ENCODE measurements at places on chromosomes 1 and 21.

DNA sequence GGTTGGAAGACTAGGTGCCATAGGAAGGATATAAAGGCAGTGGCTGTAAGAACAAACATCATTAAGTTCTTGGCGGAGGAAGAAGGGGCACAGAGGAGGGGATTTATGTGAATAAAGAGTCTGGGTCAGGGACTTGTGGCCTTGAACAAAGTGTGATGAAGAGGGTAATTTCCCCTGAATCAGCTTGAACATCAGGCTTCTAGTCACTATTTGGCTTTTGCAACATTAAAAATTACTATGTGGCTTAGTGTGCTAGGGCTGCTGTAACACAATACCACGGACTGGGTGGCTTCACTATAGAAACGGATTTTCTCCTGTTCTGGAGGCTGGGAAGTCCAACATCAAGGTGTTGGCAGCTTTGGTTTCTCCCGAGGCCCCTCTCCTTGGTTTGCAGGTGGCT is 70.5 kb upstream of the CNIH3 start:
- DNase-seq: no peak

- DNase-seq: no peak
Measured at GRCh38 chr1:17587693-17588047, 48.2 kb downstream of the ARHGEF10L start.

GRCh38 chr1:193338194-193338593 is 151.8 kb upstream of the B3GALT2 start:
- DNase-seq: no peak

DNA sequence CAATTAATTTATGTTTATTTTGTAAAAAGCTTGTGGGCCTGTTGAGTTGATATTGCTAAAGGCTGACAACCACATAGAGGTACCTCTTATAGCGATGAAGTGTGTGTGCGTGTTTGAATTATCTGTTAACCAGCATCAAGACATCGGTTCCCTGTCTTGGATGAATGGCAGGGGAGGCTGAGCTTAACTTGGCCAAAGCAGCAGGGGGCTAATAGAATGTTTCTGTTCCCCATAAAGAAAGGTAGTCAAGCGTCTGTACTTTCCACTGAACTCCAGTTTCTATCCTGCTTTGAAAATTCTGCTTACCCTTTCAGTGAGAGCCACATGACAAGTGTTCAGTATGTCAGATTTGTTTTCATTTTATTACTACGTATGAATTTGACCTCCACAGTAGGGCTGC is 63.0 kb downstream of the ROR1 start:
- no peak for DNase-seq

GRCh38 chr1:154802982-154803920 is 66.8 kb downstream of the KCNN3 start:
- DNase-seq: no peak

- DNase-seq: no peak
Measured at GRCh38 chr1:115198938-115199337, 109.6 kb upstream of the TSPAN2 start.

DNA sequence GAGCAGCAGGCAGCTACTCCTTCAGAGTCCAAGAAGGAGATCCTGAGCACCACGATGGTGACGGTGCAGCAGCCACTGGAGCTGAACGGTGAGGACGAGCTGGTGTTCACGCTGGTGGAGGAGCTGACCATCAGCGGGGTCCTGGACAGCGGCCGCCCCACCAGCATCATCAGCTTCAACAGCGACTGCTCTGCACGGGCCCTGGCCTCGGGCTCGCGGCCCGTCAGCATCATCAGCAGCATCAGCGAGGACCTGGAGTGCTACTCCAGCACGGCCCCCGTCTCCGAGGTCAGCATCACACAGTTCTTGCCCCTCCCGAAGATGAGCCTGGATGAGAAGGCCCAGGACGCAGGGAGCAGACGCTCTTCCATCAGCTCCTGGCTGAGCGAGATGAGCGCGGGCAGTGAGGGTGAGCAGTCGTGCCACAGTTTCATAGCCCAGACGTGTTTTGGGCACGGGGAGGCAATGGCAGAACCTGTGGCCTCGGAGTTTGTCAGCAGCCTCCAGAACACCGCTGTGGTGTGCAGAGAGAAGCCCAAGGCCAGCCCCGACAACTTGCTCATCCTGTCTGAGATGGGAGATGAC is 531.8 kb downstream of the KIF26B start:
- no peak for DNase-seq

- no peak for DNase-seq
Measured at GRCh38 chr1:109770331-109771095, 6.8 kb upstream of the EPS8L3 start.

GRCh38 chr1:198151688-198152087 is 5.1 kb upstream of the NEK7 start:
- no peak for DNase-seq

DNA sequence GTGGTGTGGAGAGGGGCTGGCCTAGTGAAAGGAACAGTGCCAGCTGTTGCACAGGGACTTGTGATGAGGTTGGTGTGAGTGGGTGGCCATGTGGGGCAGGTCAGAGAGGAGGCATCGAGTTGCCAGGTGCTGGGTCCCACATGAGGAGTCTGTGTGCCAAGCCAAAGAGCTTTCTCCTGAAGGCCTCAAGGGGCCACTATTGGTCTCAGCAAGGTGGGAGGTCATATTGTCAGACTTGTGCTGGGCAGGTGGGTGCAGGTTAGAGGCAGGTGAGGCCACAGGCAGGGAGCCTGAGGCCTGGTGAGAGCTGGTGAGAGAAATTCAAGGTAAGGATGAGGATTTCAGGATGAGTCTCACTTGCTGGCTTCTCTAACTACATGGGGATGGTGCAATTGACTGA is 256.8 kb downstream of the DISC1 start:
- DNase-seq: no peak

- peak; percentile 95 for DNase-seq
Measured at GRCh38 chr21:42187976-42188653, 30.8 kb upstream of the ABCG1 start.

GRCh38 chr1:67601955-67602354 is 83.0 kb upstream of the GADD45A start:
- DNase-seq: no peak

- no peak for DNase-seq
Measured at GRCh38 chr1:228765168-228765946, 30.1 kb downstream of the RHOU start.

GRCh38 chr21:34702341-34703170 is 33.8 kb downstream of the CLIC6 start:
- no peak for DNase-seq

- DNase-seq: peak; percentile 24
Measured at GRCh38 chr1:220680085-220680687, 10.0 kb upstream of the C1orf115 start.

GRCh38 chr1:246149543-246149942 is 357.5 kb downstream of the SMYD3 start:
- DNase-seq: no peak

DNA sequence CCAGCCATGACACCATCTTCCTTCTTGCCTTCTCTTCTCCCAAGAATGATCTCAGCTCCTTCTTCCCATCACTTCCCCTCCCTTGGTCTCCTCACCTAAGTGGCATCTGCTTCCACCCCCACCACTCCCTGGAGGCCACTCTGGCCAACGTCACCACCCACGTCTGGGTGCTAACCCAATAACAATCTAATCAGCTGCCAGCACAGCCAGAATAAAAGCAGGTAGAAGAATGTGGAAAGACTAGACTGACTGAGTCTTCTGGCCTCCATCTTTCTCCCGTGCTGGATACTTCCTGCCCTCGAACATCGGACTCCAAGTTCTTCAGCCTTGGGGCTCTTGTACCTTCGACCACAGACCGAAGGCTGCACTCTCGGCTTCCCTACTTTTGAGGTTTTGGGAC is 245.3 kb upstream of the CSF3R start:
- DNase-seq: no peak

GRCh38 chr1:184035719-184036516 is 1.6 kb downstream of the COLGALT2 start:
- DNase-seq: no peak

- no peak for DNase-seq
Measured at GRCh38 chr21:42656872-42657271, 3.5 kb downstream of the PDE9A start.

GRCh38 chr1:52727114-52727586 is 897 bp downstream of the ZYG11B start:
- DNase-seq: peak; percentile 14

- DNase-seq: no peak
Measured at GRCh38 chr1:180243517-180244221, 13.6 kb downstream of the LHX4 start.

- DNase-seq: no peak
Measured at GRCh38 chr1:215321802-215322201, 239.3 kb downstream of the KCNK2 start.

GRCh38 chr1:230368363-230368762 is 57.8 kb downstream of the PGBD5 start:
- no peak for DNase-seq
